ENCODE measurements at places on chromosomes 5 and 9.

GRCh38 chr9:101693546-101694336 is 44.7 kb downstream of the GRIN3A start:
- no peak for DNase-seq

- no peak for DNase-seq
Observed at GRCh38 chr5:84292788-84293653, 91.7 kb downstream of the EDIL3 start.

DNA sequence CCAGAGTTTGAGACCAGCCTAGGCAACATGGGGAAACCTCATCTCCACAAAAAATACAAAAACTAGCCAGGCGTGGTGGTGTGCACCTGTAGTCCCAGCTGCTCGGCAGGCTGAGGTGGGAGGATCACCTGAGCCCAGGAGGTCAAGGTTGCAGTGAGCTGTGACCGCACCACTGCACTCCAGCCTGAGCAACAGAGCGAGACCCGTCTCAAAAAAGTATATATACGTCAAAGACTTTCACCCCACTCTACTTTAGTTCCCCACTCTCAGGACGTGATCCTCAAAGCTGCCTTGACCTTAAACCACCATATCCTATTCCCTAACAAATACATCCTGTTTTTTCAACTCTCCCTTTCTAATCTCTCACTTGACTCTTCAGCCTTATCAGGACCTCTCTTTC is 41.0 kb downstream of the PCDHGC5 start:
- DNase-seq = no peak

DNA sequence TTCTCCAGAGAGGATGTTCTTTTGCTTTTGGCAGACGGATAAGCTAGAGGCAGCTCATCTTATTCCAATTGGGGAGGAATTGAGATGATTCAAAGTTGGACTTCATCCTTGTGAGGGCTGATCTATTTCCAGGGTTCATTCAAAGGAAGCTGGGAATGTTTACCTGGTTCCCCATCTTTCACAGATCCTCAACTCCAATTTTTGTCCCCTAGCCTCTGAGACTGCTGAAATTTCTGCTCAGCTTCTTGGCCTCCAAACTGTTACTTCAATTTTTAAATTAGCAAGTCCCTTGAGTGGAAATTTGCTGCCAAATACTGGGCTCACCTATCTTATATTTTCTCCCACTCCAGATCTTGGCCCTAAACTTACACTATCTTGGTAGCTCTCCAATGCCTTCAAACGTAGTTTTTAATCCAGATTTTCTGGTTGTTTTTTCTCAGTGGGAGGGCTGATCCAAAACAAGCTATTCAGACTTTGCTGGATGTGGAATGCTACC is 93.9 kb upstream of the NEK6 start:
- no peak for DNase-seq

- no peak for DNase-seq
Observed at GRCh38 chr9:4207881-4208615, 91.8 kb downstream of the GLIS3 start.

GRCh38 chr9:72950875-72951442 is 1.9 kb downstream of the ALDH1A1 start:
- DNase-seq = no peak

- DNase-seq = no peak
Observed at GRCh38 chr5:132309679-132310078, 15.5 kb downstream of the SLC22A4 start.

- DNase-seq = no peak
Observed at GRCh38 chr9:113446323-113446740, 17.2 kb upstream of the RGS3 start.

GRCh38 chr9:21527579-21527978 is 45.5 kb upstream of the IFNE start:
- DNase-seq = no peak

GRCh38 chr5:88203981-88204750 is 64.5 kb downstream of the TMEM161B start:
- peak; percentile 41 for DNase-seq

- no peak for DNase-seq
Observed at GRCh38 chr5:147382776-147383175, 127.1 kb downstream of the DPYSL3 start.

GRCh38 chr5:16992006-16992405 is 55.9 kb upstream of the MYO10 start:
- DNase-seq = no peak

DNA sequence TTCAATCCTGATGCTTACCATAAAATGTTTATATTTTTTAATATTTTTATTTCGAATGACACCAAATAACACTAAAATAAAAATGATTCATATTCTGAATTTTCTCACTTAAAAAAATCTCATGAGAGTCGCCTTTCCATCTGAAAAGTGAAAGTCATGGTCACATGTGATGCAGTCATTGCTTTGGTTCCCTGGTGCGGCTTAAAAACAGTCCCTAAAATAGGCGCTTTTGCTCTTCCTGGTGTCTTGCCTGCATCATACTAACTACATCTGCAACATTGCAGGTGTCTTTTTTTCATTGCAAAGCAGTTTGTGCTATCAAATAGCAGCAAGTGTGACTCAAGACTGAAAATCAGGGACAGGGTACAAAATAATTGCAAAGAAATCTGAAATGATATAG is 185.2 kb upstream of the NREP start:
- no peak for DNase-seq

DNA sequence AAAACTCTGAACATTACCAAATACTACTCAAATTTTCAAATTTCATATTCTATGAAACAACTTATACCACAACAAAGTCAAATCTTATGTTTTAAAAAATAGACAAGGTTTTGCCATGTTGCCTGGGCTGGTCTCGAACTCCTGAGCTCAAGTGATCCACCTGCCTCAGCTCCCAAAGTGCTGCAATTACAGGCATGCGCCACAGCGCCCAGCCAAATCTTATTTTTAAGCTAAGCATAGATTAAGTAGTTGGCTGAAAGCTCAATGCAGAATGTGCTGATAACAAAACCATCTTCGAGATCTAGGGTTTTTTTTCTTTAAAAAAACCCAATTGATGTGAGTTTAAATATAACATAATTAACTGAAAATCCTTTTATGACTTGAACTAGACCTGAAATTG is 6.4 kb downstream of the LMBRD2 start:
- no peak for DNase-seq

DNA sequence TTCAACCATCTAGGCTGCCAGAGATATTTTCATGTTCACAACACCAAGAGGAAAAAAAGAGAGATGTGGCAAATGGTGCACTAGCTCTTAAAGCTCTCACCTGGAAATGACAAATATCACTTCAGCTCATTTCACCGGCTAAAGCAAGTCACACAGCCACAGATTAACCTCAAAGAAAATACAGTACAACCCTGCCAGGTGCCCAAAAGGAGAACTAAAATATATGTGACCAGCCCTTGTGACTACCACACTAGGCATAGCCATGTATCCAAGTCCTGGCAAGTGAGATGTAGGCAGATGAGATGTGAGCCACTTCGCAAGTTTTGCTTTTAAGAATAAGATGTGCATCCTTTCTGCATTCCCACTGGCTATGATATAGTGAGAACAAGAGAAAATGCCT is 41.4 kb downstream of the AGTPBP1 start:
- DNase-seq = no peak

- DNase-seq = no peak
Observed at GRCh38 chr9:119370816-119371215, 1.6 kb upstream of the BRINP1 start.

GRCh38 chr5:143676802-143677201 is 135.2 kb upstream of the HMHB1 start:
- DNase-seq = no peak

- DNase-seq = no peak
Observed at GRCh38 chr5:53445569-53445968, 34.9 kb upstream of the FST start.

GRCh38 chr5:170475294-170476000 is 28.4 kb upstream of the KCNIP1 start:
- DNase-seq = no peak

GRCh38 chr5:93572101-93572607 is 8.9 kb downstream of the NR2F1-AS1 start:
- DNase-seq = no peak

DNA sequence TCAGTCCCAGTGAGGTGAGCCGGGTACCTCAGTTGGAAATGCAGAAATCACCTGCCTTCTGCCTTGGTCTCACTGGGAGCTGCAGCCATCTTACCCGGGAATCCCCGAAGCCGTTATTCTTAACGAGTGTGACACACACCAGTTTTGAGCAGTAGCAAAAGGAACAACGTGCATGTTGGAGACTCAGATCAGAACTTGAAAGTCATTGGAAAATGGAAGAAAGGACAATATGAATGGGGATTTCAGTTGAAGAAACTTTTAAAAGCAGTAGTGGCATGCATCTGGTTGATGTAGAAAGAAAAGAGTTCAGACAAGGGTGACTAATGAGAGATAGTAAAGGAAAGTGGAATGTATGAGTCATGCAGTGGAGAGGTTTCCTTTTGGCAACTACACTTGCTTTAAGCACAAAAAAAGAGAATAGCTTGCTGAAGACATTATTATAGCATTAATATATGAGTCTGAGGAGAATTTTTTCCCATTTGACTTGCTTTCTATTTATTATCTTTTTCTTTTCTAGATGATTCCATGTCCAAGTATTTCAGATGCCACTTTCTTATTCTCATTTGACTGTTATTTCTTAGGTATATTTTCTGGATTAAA is 44.4 kb upstream of the ANKDD1B start:
- DNase-seq = peak; percentile 17

- DNase-seq = no peak
Observed at GRCh38 chr5:164742025-164742424, 1236.6 kb downstream of the MAT2B start.

- DNase-seq = peak; percentile 15
Observed at GRCh38 chr9:134178394-134178767, 14.0 kb upstream of the RNU6ATAC start.

DNA sequence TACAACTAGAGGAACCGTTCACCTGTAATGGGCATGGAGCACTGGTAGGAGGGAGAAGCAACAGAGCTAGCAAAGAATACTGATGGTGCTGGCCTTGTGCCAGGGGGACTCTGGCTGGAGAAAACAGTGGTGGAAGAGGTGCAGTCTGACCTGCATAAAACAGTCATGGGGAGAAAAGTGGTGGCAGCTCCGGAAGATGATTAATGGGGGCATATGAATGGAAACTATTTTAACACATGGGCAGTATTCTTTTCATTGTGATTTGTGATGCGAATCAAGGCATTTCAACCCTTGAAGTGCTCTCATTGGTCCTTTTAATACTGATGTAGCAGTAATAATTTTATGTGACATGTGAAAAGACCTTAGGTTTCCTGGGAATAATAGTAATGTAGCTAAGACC is 219.6 kb downstream of the ADAMTS6 start:
- DNase-seq = no peak

GRCh38 chr9:76751001-76751400 is 13.2 kb upstream of the PCA3 start:
- DNase-seq = no peak

- DNase-seq = no peak
Observed at GRCh38 chr9:13576101-13576500, 296.6 kb upstream of the MPDZ start.

DNA sequence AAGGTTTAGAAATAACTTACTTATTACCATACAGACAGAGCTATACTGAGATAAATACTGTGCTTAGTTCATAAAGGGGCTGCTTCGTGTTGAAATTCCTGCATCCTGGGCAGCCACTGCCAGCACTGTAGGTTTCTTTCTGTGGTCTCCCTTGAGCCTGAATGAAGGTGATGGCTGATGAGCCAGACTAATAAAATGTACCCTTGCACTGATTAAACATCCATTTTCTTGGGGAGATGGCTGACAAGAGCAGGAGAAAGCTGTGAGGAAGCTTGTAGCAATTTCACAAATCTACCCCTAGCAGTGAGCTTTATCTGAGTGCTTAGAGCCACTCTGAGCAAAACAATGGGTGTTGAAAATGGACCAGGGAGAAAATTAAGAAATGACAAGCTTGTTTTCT is 23.3 kb upstream of the ZSWIM6 start:
- DNase-seq = no peak

DNA sequence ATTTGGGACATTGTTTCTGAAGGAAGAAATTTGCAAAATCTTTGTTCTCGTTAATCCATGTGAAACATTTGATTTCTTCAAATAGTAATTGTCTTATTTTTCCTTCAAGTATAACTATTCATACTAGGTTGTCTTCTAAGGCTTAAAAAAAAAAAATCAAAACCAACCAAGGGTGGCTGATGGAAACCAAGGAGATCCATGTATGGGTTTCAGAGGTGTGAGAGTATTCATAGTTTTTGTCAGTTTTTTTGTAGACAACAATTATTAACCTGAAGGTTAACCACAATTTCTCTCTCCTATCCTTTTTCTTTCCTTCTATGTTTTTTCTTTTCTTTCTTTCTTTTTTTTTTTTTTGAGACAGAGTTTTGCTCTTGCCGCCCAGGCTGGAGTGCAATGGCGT is 35.4 kb downstream of the KDM4C start:
- DNase-seq = no peak

DNA sequence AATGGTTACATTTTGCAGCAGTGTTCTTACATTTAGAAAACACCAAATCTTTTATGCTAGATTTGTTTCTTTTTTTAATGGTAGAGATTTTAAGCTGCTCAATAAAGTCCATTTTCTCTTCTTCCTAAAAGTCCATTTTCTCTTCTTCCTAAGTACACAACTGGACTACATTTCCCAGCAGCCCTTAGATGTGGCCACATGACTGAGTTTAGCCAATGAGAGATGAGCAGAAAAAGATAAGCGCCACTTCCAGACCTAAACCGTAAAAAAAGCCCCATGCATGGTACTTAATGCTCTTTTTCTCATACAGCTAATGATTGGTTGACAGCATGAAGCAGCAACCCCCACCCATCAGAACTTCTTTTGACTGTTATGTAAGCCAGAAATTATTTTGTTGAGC is 206.7 kb downstream of the FAM114A2 start:
- DNase-seq = no peak

DNA sequence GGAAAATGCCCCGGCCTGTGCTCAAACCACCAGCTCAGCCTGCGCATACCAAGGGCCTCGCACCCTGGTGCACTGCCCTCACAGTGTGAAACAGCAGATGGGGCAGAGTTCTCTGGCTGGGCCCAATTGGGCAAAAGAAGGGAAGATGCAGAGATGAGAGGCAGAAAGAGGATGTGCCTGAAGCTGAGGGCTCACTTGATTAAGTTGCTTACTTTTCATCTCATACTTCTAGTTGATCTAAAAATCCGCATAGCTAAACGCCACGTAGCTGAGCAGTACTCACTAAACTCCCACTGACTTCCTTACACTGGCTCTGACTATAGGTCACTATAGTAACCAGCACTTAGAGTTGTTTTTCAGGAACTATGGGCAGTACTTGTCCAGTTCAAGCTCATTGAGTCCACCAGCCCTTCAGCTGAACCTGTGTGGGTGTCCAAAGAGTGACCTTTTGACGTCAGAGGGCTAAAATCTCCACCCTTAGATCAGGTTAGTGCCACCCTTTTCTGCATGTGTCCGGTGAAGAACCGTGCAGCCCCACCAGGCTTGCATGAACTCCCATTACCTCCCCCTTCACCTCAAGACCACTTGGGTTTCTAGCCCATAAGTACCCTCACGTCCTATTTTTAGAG is 215.2 kb downstream of the AUH start:
- DNase-seq = no peak

GRCh38 chr5:59795141-59795540 is 98.4 kb downstream of the PDE4D start:
- DNase-seq = no peak

Measured in CD4-positive, alpha-beta T cell treated with Interleukin-15 for 1 hour (primary cell).